ENCODE measurements at places on chromosomes 2 and 18.
A peak's percentile ranks its signal among the peaks of the same experiment; 100 is the strongest.

- no peak for DNase-seq
Measured at GRCh38 chr2:46132996-46133395, 164.2 kb upstream of the EPAS1 start.

GRCh38 chr18:75926811-75927210, 499.3 kb upstream of the SMIM21 start:
- DNase-seq, result no peak

DNA sequence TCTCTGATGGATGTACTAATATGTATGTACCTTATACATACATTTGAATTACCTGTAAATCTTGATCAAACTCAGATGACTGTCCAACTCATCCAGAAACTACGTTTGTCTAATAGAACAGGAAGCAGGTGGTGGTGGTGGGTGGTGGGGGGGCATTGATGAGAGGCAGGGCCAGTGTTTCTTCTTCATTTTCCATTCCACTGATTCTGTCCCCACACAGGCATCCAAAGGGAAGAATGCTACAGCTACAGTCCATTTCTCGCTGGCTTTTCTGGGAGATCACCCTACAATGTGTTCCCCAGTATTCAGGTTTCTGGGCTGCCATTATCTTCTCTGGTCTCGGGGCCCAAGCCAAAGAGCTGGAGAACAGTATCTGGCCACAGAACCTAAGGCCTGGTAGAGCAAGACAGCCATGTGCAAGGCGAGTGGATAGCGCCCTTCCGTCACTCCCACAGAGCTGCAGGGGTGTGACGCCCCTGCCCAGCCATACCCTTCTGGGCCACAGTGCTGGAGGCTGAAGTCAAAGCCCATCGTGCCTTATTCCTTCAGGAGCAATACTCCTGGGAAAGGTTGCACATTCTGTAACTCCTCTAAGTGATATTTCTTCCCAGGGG, 54.5 kb downstream of the BCL11A start:
- DNase-seq, result no peak

- DNase-seq, result peak; percentile 37
Measured at GRCh38 chr18:50424877-50425690, 50.2 kb downstream of the SKA1 start.

- DNase-seq, result no peak
Measured at GRCh38 chr2:161367675-161368074, 48.4 kb upstream of the TBR1 start.

DNA sequence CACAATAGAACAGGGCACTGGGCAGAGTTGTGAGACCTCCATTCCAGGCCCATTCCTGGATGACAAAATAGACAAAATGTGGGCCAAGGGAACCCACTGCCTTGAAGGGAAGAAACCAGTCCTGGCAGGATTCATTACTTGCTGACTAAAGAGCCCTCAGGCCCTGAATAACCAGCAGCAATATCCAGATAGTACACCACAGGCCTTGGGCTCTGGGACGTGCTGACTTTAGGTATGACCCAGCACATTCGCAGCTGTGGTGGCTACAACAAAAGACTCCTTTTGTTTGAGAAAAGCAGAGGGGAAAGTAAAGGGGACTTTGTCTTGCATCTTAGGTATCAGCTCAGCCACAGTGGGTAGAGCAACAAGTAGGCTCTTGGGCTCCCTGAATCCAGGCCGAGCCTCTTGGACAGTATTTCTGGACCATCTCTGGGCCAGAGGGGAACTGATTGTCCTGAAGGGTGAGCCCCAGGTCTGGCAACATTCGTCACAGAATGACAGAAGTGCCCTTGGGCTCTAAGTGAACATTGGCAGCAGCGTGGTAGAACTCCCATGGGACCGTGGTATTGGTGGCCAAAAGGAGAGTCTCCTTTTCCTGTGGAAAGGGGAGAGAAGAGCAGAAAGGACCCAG, 89.9 kb upstream of the CD226 start:
- peak; percentile 3 for DNase-seq

DNA sequence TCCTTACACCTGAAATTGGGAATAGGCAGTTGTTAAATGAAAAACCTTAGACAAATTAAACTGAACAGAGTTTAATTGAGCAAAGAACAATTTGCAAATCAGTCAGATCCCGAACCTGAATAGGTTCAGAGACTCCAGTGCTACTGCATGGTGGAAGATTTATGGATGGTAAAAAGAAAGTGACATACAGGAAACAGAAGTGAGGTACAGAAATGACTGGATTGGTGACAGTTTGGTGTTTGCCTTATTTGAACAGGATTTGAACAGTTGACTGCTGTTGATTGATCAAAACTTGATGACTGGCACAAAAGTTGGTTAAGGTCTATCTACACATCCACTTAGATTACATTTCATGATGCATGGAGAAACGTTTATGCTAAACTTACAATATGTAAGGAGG, 248.8 kb downstream of the HNMT start:
- no peak for DNase-seq

GRCh38 chr18:63046375-63046774, 273.2 kb downstream of the BCL2 start:
- DNase-seq, result no peak

All from hematopoietic multipotent progenitor cell (in vitro differentiated cells).